ENCODE measurements at places on chromosomes 12 and 14.

DNA sequence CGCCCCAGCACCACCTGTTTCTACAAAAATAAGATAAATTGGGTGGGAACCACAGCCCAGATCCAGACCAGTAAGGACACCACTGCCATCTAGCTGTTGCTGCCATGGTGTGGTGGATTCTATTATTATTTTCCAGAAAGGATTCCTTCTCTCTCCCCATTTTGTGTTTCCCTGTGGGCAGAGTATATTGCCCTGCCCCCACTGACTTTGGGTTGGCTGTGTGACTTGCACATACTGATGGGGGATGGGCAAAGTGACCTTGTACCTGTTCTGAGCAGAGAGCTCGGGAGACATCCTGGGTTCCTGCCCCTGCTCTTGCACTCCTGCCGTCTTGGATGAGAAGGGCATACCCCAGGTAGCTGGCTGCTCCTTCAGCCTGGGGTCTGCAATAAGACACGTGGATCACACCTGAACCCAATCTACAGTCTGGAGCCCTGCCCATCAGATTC lies 24.3 kb downstream of the MOAP1 start:
- peak; percentile 57 for DNase-seq

- DNase-seq: no peak
Observed at GRCh38 chr12:112812600-112813406, 21.3 kb downstream of the RPH3A start.

- no peak for DNase-seq
Observed at GRCh38 chr14:23434488-23435222, 805 bp downstream of the MYH7 start.

- DNase-seq: no peak
Observed at GRCh38 chr14:97713023-97713422, 915.8 kb downstream of the VRK1 start.

DNA sequence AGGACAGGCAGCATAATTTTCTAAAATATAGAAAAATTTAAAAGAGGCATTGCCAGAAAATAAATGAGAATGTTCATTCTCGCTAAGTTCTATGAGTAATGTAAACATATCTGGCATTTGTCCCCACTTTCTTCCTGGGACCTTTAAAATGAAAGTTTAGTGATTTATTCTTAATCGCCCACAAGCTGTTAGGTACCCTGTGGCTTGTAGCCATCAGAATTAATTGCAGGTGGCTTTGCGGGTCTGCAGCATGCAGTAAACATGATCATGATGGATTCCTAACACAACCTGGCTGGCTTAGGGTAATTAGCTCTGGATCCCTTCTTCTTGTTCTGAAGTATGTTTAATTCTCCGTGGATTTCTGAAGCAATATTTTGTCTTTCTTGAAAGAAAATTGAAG lies 103.5 kb upstream of the FRMD6 start:
- DNase-seq: no peak

DNA sequence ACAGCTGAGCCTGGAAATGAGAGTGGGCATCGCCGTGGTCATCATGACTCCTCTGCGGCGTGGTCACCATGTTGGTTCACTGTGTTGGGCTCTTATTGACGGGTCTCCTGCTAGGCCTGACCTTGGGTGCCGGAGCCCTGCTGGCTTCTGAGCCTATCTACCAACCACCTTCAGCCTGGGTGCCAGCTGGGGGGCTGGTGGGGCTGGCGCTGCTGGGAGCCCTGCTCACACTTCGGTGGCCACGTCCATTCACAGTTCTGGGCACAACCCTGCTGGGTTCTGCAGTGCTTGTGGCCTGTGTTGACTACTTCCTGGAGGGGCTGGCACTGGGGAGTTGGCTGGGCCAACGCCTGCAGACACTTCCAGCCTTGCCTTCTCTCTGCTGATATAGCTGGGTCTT lies 3.7 kb upstream of the DNAJC14 start:
- DNase-seq: no peak

DNA sequence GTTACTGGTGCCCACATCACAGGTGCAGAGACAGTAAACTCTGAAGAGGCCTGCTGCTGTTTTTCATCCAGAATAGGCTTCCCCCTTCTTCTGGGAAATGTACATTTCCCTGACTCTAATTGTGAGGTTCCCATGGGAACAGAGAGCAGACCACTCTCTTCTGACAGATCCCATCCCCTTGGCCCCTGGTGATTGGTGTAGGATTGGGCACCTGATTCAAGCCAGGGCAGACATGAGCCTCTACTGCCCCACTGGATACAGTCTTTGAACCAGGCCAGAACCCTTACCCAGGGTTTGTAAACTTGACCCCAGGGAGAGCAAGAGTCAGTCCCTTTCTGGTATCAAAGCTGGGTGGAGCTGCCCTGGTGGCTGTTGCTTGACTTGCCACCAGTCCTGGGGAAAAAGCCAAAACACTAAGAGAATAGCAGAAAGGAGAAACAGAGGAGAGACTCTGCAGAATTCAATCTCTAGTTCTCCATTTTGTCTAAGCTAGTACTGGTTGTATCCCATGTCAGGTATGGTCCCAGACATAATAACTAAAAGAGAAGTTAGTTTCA lies 14.8 kb upstream of the NFYB start:
- DNase-seq: no peak

- no peak for DNase-seq
Observed at GRCh38 chr14:67646131-67646530, 26.4 kb downstream of the ARG2 start.

DNA sequence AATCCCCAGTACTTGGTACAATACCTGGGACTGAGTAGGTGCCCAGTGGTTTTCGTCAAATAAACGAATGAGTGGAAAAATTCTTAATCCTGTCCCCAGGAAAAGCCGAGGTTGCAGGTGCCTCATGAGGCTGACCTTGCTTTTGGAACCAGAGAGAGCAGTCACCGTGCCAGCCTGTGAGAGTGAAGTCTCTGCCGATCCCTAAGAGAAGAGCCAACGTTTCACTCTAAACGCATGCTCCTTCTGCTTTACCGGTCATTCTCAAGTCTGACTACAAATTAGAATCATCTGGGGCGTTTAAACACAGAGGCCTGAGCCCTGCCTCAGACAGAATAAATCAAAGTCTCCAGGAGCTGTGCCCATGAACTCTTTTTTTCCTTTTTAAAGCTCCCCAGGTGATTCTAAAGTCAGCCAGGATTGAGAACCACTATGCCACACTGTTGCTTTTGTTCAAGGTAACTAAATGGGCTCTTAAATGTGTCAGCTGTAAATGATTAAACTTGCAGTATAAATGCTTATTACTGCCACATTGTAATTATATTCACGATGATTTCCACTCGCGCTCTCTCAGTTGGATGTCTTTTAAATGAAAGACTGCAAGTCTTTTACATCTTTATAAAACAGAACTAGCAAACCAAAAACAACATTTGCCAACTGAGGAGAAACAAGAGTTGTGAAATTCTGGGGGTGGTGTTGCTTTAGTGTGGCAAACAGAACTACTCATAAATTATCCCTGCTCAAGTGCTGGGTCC lies 26.9 kb downstream of the TCP11L2 start:
- no peak for DNase-seq

DNA sequence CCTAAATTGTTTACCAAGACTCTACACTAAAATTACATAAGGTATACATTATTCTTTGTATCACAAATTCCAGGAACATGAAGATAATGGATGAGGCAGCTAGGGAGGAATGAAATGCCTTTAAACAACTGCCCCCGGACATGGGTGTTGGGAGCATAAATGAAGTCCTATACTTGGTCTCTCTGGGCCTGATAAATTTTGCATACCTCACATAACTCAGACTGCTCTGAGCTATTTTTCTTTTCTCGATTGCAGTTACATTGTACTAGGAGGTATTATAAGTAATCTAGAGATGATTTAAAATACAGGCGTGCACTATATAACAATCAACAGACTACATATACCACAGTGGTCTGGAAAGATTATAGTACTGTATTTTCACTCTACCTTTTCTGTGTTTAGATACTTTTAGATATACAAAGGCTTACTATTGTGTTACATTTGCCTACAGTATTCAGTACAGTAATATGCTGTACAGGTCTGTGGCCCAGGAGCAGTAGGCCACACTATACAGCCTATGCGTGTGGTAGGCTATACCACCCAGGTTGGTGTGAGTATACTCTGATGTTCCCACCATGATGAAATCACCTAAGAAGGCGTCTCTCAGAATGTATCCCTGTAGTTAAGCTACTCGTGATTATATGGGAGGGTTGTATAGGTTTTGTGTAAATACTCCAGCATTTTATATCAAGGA lies 14.3 kb downstream of the FNTB start:
- DNase-seq: no peak

DNA sequence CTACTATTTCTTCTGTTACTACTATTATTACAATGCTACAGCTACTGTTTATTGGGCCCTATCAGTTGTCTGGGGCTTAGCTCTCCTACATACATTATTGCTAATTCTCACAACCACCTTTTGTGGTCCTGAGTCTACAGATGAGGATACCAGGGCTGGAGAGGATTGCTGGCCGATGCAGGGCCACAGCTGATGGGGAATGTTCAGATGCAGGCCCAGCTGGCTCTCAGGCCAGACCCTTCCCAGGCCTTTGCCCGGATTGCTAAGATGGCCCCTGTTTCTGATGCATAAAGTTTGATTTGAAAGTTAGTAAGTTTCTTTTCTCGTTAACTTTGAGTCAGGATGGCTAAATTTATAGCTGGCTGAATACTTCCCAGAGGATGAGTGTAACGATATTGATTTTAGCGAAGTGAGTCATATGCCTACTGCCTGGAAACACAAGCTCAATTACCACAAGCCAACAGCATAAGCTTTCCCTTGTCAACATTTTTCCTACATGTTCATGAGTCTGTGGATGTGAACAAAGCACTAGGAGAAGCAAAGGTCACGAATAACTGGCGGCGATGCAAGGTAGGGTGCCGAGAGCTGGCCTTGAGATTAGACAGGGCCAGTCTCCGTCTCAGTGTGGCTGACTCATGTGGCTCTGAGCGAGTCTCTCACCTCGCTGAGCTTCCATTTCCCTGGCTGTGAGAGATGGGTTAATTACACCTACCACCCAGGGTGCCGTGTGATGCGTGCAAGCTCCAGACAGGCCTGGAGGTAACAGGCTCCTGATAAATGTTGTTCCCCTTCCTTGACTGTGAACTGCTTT lies 111.0 kb downstream of the BEGAIN start:
- DNase-seq: no peak

DNA sequence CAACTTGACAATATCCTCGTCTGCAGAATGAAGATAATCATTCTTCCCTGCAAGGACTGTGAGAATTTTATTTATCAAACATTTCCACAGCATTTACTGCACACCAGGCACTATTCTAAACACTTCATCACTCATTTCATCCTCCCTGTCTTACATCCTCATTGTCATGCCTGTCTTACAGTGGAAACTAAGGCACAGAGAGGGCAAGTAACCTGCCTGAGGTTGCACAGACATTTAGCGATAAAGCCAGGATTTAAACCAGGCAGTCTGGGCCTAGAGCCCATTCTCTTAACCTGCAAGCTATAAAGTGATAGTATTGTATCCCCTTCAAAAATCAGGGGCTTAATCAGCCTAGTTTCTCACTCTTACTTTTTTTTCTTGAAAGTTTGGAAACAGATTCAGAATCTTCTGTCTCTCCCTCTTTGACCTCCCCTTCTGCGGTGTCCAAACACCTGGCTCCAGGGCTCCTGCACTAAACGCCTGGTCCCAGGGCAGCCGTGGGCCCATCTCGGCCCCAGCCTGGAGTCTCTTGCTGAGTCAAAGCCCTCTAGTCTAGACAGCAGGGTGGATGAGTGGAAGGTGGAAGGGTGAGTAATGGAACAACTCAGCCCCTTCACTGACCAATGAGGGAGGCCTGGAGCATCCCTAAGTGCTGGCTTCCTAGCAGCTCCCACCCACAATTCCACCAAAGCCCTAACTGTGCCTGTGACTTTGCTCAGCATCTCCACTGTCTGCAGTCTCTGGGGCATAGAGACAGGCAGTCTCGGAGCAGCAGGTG lies 12.5 kb downstream of the ISM2 start:
- DNase-seq: no peak

GRCh38 chr12:63302941-63303536 lies 152.0 kb upstream of the AVPR1A start:
- no peak for DNase-seq

DNA sequence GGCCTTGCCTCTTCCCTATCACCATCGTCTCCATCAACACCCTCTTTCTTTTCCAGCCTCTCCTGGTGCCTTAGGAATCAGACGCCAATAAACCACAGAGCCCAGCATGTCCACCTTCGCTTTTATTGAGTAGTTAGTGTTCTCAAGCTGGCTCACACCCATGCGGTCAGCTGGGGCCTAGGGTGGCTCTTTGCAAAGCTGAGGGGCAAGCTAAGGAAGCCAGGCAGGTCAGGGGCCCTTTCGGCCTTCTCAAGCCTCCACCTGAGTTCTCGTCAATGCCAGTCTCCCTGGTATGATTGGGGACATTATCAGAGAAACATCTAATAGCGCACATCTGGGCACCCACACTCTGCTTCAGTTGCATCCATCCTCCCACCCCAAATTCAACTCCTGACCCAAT lies 737 bp upstream of the TEX52 start:
- no peak for DNase-seq

DNA sequence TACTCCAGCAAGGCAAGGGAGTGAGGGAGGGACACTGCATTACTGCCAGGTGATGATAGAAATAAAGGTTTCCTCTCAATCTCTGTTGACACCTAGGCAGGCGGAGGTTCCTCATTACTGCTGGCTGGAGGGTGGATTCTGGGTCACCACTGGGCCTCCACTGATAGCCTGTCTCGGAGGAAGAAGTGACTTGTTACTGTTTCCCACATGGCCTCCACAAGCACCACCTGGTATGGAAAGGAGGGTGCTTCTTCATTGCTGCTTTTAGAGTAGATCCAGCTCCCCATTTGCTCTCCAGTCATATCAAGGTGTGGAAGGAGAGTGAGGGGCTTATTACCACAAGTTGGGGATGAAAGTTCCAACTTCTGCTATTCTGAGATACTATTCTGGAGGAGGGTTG lies 6.4 kb downstream of the PRR4 start:
- DNase-seq: no peak

DNA sequence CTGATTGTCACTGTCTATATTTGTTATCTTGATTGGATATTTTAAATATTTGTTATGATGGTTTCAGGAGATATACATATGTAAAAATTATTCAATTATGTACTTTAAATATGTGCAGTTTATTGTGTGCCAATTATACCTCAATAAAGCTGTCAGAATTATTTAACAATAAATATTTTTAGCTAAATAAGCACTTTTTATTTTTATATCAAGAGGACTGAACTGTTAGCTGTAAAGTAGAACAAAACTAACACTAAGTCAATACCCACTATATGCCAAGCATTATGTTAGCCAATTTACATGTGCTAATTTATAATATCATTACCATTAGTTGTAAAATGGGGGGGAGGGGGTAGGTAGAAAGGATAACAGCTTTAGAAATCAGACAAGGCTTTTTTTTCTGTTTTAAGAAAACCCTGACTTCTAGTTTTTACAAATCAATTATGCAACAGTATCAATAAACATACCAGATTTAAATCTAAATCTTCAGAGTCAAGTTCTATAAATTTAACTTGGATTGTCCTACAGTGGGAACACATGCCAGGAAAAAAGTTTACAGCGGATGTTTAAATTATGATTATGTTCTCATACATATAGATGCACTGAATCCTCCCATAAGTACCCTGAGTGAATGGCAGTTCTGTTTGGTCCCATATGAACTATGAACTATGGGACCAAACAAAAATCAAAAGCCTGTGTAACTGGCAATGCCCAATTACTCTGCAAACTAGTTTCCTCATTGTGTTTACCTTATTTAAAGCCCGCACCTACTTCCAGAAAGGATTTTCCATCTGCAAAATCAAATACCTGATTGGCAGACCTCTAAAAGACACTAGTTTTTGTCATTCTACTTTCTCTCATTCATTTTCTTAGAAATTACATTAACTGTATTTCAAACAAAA lies 2.8 kb downstream of the RALGAPA1 start:
- DNase-seq: no peak

GRCh38 chr12:98644433-98644711 lies 216 bp downstream of the IKBIP start:
- DNase-seq: no peak

Data from Kasumi-1 (cell line).